Epithelial cell of prostate (primary cell): ENCODE measurements at places on chromosomes 1 and 21.

- no peak for DNase-seq
These were observed 162.2 kb downstream of the PLXNA2 start for GRCh38 chr1:208081972-208082371.

- DNase-seq, result no peak
These were observed 7.1 kb upstream of the PSMA5 start for GRCh38 chr1:109433322-109433721.

DNA sequence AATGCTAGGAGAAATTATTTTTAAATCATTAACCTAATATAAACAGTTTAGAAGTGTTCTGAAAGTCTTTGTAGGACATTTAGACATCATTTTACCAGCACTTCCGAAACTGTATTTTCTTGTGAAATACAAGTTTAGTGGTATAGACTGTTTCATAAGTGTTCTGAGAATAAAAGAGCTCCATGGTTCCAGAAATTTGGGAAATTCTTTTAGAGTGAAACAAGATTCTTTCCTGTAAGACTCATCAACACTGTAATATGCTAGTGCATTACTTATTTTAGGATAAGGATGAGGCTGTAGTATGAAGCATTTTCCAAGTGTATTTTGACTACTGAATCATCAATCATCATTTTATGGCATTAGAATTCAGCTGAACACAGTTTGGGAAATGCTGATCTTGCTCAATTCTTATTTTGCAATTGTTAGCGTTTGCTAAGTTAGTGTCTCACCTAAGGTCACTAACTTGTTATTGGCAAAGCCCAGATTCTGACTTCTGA is 73.4 kb downstream of the CEP350 start:
- DNase-seq, result no peak

DNA sequence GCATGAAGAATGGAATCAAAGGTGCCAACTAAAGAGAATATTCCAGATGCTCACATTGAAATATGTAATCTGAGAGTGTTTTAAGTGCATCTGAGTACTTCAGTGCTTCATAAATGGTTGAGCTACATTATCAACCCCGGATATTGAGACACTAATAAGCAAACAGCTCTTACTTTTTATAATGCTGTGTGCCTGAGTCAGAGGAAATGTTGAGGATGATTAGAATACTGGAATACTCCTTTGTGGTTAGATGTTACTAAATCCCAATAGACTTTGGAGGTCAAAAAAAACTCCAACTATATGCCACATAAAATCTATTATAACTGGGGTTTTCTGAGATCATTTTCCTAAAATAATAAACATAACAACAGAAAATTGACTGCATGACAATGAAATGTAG is 12.5 kb upstream of the KCNA3 start:
- DNase-seq, result peak; percentile 5

GRCh38 chr1:170967042-170967910 is 31.9 kb downstream of the MROH9 start:
- no peak for DNase-seq

- DNase-seq, result no peak
These were observed 18.3 kb downstream of the ZNHIT6 start for GRCh38 chr1:85689775-85690404.

GRCh38 chr1:221263831-221264767 is 384.9 kb downstream of the HLX start:
- no peak for DNase-seq

DNA sequence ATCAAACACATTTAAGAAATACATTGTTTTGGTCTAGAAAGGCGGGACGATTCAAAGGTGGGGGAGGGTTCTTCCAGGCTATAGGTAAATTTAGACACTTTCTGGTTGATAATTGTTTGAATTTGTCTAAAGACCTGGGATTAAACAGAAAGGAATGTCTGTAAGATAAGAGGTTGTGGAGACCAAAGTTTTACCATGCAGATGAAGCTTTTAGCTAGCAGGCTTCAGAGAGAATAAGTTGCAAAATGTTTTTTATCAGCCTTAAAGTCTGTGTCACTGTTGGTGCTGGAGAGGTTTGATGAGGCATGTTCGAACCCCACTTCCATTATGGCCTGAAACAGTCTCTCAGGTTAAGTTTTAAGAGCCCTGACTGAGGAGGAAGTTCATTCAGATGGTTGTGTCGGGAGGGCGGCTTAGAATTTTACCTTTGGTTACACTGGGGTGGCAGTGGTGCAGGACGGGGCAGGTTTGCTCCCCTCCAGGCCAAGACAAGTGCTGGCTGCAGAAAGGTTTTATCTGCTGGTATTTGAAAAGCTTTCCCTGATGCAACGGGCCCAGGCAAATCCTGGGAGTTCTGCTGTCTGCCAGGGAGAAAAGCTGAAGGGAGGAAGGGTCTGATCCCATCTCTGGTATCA is 16.0 kb upstream of the SLC2A5 start:
- DNase-seq, result no peak

- DNase-seq, result no peak
These were observed 210.0 kb downstream of the HLX start for GRCh38 chr1:221089273-221089672.

DNA sequence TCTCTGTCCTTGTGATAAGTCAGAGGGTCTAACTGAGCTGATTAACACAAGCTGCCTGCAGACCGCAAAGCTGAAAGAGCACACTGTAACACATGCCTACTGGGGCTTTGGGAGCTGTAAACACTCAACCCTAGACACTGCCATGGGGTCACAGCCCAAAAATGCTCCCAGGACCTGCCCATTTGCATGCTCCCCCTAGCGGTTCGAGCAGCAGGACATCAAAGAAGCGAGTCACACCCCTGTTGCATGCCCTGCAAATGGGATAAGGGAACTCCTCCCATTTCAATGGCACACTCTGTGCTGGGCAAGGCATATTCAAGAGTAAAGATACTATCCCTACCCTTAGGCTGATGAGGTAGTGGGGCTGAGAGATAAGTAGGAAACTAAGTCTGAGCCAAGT is 22.8 kb downstream of the LCE3E start:
- no peak for DNase-seq

GRCh38 chr1:219927956-219928790 is at the start of gene SLC30A10:
Gene SLC30A10 (minus strand): TSS chr1:219928557. CDS start chr1:219928440, 117 bp downstream.
- no peak for DNase-seq

DNA sequence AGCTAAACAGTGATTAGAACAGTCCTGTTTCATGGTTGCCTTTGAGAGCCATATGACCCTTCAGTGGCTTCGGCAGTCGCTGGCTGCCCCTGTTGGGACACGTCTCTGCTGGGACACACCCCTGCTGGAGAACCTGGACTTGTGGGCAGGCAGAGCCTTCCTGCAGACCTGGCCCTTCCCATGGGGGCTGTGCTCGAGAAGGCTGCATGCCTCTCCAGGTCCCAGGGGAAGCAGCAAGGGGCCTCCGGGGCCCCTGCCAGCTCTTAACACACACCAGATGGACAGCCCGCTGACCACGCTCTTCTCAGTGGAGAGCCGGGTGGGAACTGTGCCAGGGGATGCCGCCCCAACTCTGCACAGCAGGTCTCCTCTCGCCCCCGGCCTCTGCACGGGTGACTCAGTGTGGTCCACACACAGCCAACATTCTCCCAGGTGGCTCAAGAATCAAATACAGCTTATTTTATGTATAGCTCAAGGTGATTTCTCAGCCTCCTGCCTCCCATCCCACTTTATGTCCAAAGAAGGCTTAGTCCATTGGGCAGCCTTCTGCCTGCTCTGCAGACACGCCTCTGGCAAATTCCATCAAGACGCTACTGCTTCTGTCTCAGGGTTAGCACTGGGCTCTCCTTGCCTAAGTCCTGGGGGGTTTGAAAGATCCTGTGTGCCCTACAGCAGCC is 450.8 kb downstream of the KIF26B start:
- DNase-seq, result no peak

- no peak for DNase-seq
These were observed 647.9 kb downstream of the PLA2G4A start for GRCh38 chr1:187476671-187477070.
